ENCODE measurements at places on chromosomes 11 and 22.

- peak; percentile 57 for DNase-seq
These were observed 349.9 kb downstream of the CNTN5 start for GRCh38 chr11:99370549-99371216.

DNA sequence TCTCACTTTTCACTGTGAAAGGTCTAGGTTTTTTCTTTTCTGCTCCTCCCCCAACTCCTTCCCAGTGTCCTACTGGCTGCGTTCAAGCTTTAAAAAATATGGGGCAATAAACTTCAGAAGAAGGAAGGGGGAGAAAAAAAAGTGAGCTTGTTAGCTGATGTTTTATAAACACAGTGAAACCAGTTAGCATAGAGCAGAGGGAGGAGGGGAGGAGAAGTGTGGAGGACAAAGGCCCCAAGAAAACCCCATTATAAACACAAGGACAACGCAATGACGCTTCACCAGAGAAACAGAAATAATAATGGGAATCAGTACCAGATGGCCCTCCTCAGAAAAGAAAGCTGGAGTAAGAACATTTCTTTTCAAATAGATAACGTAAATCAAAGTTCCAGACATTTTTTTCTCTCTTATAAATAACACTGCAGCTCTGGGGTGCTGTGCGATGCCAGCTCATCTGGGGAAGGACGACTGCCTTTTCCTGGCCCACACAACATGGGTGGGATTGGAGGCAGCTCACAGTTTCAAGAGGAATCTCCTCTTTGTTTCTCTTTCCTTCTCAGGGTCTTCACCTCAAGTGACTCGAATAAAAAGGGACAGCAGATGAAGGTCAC lies 235.4 kb upstream of the NARS2 start:
- DNase-seq: no peak

DNA sequence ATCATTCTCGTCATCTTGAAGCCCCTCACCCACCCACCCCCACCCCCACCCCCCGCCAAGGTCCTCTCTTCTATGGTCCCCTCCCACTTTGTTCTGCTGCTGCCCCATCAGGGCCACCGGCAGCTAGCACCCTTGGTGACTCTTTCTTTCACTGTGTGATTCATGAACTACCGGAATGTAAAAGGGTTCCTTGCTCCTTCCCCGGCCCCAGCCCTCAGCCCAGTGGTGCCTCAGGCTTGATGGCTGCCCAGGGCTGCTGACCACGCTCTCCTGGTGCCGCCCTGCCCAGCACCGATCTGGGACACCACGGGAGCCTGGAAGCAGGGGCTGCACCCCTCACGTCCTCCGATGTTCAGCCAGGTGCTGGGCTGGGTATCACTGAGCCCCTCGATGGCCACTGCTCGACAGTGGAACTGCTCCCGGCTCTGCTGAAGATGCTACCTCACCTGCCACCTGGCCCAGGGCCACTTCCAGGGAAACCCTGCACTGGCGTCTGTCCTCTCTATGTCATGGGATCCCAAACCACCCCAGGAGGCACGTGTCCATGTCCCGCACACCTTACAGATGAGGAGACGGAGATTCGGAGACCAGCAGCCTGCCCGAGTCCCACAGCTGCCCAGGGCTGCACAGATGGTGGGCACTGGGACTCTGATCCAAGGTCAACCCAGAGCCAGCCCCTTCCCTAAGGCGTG lies 39.7 kb downstream of the IGLL5 start:
- DNase-seq: no peak

- DNase-seq: no peak
These were observed 317.9 kb downstream of the TMEM135 start for GRCh38 chr11:87355596-87355995.

DNA sequence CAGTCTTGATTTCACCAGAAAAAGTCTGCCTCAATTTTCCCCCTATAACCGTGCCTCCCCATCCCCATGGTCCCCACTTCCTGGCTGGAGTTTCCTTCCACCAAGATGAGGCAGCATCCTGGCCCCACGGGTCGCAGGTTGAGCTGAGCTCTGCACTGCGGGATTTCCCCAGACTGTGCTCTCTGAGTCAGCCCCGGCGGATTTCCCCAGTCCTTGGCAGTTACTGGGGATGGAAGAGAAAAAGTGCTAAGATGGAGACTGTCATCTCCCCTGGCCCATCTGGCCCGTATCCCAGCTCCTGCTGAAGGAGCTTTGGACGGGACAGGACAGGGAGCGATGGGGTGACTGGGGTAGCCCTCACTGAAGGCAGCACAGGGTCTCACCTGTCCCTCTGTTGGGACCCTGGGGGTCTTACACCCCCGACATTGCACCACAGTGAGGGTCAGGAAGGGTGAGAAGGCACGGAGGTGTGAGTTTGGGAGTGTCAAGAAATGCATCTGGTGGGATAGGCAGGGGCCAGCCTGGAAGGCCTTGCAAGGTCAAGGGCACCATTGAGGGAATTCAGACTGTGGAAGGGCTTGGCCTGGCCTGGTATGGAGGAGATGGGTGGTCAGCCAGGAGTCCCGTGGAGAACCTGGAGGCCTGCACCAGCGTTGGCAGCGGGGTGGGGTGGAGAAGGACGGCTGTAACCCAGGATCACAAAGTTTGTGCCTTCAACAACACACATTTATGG lies 36.5 kb downstream of the NADSYN1 start:
- DNase-seq: no peak

DNA sequence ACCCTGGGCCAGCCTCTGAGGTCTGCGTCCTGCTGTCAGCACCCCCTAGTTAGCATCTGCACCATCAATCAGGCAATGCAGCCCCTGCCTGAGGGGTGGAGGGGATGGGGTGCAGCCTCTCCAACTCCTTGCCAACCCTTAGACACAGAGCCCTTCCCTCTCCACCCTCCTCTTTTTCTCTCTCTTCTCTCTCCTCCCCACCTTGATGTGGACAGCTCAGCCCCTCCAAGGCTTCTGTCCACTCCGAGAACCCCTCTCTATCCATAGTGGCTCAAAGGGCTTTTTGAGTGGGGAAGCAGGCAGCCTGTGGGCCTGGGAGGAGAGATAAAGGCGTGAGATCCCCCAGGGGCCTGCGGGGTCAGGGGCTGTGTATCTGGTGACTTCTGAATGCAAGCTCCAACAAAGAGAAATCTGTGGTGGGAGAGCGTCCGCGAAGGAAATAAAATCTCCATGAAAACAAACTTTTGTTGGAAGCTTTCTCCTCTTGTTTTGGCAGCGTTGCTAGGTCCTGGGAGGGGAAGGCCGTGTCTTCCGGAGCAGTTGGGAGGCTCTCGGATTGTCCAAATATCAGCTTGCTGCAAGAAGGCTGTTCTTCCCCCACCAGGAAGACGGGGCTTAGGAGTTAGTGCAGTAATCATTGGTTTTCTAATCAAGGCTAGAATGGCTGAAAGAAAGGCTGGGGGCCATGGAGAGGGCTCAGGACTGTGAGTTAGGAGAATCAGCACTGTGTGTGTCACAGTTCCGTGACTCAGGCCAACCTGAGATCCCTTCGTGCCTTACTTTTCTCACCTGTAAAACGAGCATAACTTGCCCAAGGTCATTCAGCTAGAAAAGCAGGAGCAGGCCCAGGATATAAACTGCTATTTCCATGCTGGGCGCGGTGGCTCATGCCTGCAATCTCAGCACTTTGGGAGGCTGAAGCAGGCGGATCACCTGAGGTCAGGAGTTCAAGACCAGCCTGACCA lies 50.3 kb downstream of the PKNOX2 start:
- DNase-seq: no peak

DNA sequence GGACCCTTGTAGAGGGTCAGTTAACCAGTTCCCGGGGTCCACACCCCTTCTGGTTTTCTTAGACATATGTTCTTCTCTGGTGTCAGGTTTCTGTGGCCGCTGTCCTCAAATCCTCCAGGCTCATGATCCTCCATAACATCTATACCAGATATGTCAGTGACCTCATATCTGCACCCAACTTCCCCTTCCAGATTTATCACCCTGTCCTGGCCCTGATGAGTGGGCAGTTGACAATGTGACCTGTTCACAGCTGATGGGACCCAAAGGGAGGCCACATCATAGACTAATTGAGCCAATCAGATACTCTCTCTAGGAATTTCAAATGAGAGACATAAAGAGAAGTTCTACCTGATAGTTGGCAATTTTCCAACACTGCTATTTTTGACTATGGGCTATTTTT lies 5.1 kb downstream of the DKK3 start:
- DNase-seq: no peak

GRCh38 chr11:87903345-87903744 lies 271.9 kb downstream of the RAB38 start:
- DNase-seq: no peak

GRCh38 chr22:23446796-23447350 lies 133.2 kb downstream of the IGLL1 start:
- DNase-seq: no peak

DNA sequence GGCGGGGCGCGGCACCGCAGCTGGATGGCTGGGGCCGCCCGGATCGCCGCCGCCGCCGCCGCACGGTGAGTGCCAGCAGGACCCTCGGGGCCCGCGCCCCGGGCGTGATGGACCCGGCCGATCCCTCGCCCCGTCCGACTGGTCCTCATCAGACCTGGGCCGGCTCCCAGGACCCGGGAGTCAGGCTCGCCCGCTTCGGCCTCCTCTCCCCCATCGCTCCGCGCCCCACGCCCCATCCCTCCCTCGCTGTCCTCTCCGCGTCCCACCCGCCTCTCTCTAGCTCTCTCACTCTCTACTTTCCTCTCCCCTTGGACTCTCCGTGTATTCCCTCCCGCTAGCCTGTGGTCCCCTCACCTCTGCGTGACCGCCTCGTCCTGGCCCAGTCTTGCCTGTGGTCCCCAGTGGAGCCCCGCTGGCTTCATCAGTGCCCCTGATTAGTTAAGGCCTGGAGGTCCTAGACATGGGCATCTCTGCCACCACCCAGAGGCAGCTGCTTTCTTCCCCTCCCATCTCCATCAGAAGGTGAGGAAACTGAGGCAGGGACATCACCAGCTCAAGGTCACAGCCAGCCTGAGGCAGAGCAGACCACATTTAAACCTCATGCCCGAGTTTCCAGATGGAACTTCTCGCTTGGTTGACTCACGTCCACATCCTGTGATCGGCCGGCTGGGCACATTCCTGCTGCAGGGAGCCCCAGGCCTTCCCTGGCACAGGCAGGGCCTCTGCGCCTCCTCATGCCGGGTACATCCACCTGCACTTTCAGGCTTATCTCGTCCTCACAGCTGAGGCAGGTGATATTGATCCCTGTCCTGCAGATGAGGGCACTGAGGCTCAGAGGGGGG lies 429 bp downstream of the SLC39A13 start:
- no peak for DNase-seq

DNA sequence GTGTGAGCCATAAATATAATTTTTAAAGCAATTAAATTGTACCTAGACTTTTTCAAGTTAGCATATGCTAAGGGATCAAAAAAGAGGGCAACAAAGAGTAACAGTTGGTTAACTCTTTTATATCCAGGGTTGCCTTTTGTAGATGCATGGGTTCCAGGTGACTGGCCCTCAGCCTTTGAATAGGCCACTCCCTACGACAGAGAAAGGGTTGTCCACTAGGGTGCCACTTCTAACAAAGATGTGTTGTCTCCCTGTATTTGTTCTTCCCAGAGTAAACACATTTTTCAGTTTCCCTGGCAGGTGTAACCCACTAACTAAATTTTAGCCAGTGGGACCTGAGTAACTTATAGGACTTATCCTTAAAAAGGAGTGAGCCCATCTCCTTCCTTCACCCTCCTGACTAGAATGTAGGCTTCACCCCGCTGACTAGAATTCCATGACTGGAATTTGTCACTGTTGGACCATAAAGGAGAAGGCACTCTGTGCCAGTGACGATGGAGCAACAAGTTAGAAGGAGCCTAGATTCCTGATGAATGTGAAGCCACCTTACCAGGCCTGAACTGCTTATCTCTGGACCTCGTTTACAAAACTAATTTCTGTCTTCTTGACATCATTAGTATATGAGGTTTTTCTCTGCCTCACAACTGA lies 16.6 kb downstream of the TUG1 start:
- DNase-seq: no peak

- no peak for DNase-seq
These were observed 40.8 kb upstream of the PCF11 start for GRCh38 chr11:83116015-83116641.

GRCh38 chr11:10920205-10920604 lies 62.4 kb upstream of the ZBED5 start:
- no peak for DNase-seq

DNA sequence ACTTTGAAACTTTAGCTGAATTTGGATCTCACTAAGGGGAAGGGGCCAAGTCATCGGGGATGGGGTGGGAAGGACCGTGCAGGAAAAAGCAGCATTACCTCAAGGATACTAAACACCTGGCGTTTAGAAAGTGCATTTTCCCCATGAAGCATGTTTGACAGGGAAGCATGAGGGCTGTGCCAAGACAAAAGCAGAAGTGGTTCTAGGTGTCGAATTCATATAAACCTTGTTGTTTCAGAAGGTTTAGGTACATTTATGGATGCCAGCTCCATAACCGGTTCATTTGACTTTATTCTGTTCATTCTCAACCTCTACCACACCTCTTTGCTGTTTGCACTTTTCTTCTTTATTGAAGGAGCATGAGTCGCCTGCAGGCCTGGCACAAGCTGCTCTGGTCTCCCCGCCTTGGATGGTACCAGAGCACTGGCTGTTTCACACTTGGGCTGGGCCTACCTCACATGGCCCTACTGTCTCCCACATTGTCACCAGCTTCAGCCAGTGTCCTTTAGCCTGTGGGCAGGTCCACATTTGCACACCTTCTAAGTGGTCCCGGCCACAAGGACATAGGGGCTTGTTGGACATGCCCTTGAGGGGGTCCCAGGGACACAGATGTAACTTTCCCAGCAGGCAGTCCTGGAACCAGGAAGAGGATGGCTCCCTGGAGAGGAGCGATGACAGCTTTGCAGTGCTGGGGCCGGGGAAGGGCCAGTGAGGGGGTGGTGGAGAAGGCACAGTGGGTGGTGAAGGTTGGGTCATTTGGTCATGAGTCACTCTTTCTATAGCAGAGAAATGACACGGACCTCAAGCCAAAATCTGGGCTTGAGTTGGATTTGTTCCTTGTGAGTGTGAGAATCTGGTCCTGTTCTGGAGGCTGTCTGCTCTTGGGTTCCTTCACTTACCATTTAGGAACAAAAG lies 3.2 kb upstream of the ST14 start:
- DNase-seq: no peak

- no peak for DNase-seq
These were observed 28.6 kb upstream of the RASL10A start for GRCh38 chr22:29344137-29344536.

DNA sequence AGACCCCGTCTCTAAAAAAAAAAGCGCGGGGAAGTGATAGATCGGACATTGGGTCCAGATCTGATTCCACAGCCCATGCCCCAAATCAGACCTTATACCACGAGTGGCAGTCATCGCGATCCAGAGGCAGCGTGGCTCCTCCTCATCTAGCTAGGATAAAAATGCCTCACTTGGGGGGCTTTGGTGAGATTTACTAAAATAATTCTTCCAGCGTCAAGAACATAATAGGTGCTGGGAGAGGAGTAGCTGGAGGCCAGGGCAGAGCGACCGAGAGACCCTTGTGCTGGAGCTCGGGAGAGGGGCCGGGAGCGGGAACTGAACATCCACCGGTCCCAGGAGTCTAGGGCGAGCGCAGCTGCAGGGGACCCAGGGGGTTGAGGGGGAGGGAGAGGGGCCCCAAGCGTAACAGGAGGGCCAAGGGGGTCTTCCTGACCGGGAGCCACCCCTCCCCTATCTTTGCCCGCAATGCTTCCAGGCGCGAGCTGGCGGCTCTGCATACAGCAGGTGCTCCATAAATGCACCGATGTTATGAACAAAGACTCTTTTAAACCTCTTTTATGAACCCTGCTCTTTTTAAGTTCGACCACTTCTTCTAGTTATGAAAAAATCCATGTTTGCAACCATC lies 823 bp upstream of the CPT1A start:
- DNase-seq: no peak

All from hippocampal formation (tissue), 2 donors.